Stimulated activated CD4-positive, alpha-beta T cell treated with anti-CD3 and anti-CD28 coated beads, Interleukin-15, amount 100 ng/mL, for 24 hours (primary cell): ENCODE measurements at places on chromosomes 1 and 21.

DNA sequence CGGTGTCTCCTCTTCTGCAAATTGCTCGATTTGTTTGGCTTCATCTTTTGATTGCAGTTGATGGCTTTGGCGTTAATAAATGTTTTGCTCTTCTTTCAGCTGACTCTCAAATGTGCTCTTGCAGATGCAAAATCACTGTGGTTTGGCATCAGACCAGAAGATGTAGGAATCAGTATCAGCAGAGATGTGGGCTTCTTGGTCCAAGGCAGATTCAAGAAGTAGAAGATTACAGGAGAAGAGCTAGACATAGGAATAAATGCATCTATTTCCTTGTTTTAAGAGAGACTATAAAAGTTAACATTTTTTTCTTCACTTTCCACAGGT, 59.8 kb upstream of the BACH1 start:
- no peak for DNase-seq

DNA sequence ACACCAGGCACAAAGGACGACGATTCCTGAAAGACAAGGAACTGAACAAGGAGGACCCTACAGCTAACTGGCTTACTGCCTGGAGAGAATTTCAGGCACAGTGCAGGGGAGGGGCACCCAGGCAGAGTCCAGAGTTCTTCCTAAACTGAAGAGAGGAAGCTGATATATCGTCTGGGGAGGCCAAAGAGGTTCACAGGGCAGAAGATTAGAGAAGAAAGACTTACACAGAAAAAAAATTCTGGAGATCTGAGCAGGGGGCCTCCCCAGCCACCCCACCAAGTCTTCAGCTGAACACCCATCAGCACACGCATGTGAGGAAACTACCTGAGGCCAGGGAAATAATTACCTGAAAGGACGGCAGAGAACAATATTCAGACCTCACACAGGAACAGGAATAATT, 24.6 kb downstream of the SORT1 start:
- no peak for DNase-seq

GRCh38 chr1:27300341-27301051, 21.5 kb upstream of the TMEM222 start:
- DNase-seq: peak; percentile 78

- DNase-seq: no peak
These were observed 4.3 kb upstream of the SLC35D1 start for GRCh38 chr1:67058242-67058641.

DNA sequence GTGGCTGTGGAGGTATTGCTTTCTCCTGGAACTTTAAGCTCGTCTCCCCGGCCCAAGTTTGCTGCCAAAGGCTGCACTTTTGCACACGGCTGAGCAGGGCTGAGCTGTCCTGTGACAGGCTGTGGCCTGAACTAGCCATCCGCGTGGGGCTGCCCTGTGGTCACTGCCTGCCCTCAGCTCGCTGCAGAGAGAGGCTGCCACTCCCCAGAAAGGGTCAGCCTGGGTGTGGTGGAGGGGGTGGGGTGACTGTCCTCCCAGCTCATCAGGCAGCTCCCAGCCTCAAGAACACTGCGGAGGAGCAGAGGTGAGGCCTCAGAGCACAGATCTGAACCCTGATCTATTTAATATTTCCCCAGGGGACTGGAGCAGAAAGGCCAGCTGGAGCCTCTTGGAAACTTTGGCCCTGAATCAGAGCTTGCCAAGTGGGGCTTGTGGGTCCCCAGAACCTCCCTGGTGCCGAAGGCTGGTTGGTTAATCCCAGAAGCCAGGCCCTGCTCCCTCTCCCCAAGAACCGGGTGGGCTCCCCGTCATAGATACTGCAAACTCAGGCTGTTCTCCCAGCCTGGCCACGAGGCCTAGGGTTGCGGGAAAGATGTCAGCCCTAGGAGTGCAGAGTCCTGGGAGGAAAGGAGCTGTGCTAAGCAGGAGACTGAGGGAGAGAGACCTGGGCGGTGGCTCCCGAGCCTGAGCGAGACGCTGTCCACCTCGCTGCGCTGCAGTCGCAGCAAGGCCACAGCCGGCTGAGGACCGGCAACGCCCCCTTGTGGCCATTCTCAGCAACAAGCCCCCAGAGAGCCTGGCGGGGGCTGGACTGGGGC, 125.1 kb upstream of the IPO9 start:
- DNase-seq: peak; percentile 81

GRCh38 chr1:156544592-156545102, 27.7 kb downstream of the IQGAP3 start:
- no peak for DNase-seq

- DNase-seq: no peak
These were observed 524 bp downstream of the LRRC38 start for GRCh38 chr1:13513063-13513894.

DNA sequence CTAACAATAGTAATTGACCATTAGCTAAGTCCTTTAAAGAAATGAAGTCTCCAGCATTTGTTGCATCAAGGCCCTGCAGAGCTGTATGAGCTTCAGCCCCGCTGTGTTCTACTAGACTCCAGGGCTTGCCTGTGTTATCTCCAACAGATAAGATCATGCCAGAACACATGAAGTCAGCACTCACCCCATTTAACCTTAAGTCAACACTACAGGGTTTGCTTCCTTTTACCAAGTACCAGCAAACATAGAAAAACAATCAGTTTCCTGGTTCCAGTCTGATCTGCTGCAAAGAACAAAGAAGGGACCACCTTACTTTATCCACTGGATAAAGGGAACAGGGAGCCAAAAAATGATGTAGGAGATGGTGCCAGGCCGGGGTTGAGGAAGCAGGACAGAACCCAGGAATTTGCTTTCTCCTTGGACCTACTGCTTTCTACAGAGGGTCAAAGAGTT, 41.3 kb upstream of the ENAH start:
- DNase-seq: no peak

- DNase-seq: no peak
These were observed 31.5 kb upstream of the DNASE2B start for GRCh38 chr1:84366786-84367185.

GRCh38 chr1:54289712-54290233, 89.8 kb downstream of the MRPL37 start:
- DNase-seq: no peak

- no peak for DNase-seq
These were observed 18.5 kb upstream of the LYPLAL1 start for GRCh38 chr1:219155135-219155534.

DNA sequence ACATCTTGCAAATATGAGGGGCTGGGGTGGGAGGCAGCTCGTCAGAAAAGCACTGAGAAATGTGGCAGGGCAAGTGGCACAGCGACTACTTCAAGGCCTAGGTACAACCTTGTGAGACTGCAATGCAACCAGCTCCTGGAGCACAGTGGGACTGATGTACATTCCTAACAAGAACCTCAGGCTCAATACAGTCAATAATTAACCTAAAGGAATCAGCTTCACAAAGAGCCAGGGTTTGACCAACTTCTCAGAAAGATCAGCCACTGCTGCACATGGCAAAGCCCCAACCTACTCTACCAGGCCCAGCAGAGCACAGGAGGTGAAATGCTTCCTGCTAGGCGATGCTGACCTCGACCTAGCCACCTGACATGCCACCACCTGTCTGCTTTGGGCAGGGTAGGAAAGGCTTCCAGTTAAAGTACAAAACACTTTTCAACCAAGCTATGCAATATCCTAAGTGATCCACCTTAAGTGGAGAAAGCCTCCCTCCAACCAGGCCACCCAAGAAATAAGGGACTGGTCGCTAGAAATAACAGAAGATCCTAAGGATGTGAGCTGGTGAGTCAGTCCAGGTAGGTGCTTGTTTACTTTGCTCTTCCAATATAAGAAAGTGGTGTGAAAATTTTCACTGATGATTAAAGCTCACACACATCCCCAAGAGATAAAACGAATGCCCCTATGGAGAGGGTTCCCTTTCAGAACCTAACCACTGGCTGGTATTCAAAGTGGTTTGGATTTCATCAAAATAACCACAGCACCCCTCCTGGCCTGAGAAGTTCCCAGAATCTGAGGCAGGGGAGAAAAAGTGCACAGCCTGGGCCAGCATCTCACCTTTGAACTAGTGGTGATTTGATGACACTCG, 2.1 kb downstream of the RIPK4 start:
- DNase-seq: no peak

DNA sequence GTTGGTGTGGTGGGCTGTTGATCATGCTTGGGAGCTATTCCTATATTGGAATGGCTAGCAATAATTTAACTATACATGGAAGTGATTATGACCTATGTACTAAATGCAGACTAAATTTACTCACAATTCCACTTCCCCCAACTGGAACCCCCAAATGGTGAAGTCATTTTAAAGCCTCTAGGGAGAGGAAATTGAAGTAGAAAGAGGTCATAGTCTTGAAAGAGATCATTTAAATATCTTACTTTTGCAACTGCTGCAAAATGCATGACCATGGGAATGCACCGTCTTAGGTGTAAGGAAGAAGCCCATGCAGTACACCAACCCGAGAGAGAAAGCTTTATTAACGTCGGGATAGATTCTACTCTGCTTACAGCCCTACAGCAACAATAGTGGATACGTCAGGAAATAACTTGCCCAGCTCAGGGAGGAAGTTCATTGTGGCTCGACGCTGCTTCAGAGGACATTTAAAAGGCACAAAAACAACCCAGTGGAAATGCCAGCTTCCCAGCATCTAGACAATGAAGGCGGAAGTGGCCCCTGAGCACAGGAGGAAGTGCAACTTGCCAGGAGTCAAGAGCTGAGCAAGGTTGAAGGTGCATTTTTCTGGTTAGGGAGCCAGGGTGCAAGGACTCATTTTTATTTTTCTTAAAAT, 26.5 kb downstream of the CYYR1 start:
- DNase-seq: no peak

- DNase-seq: no peak
These were observed 60.5 kb downstream of the KLHDC7A start for GRCh38 chr1:18541046-18541795.

GRCh38 chr1:113459279-113459678, 69.0 kb downstream of the MAGI3 start:
- no peak for DNase-seq

DNA sequence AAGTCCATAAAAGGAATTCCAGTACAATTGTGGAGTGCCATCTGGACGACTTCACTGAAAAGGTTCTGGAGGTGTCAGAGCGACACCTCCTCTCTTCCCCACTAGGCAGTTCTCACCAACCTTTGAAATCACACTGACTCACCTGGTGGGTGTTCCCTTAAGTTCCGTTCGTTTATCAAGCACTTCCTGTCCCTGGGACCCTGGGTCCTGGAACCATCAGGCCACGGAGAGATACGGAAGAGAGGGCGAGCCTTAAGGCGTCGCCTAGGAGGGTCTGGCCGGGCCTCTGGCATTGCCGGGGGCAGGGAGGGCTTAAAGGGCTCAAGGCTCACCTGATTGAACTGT, 317 bp downstream of the SPAG17 start:
- no peak for DNase-seq

DNA sequence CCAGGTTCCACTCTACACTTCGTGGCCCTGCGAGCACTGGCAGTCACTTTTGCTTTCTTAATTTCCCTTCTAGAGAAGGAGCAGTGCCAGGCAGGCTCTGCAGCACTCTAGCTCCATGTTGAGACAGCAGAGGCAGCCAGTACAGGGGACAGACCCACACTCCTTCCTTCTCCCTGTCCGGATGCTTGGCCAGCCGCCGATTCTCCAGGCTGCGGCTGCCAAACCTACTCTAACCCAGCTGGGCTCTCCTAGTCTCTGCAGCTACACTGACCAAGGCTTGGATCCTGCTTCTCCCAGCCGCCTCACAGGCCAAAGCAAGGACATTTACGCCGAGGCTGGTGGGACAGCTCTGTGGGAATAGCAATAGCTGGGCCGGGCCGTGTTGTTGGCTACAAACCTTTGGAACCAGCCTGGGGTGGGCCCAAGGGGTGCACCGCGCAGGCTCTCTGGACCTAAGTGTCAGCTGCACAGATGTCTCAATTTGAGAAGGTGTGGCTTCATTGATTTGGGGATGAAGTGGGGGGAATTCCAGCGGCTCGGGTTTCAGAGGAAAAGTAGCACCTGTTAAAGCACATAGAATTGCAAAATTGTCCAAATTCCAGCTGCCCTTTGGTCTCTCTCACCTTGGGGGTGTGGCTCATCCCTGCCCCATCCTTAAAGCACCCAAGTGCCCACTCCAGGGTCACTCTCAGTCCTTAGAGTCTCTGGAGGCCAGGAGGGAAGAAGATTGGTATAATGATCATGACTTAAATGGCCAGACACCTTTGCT, 3.2 kb downstream of the BARHL2 start:
- DNase-seq: no peak

DNA sequence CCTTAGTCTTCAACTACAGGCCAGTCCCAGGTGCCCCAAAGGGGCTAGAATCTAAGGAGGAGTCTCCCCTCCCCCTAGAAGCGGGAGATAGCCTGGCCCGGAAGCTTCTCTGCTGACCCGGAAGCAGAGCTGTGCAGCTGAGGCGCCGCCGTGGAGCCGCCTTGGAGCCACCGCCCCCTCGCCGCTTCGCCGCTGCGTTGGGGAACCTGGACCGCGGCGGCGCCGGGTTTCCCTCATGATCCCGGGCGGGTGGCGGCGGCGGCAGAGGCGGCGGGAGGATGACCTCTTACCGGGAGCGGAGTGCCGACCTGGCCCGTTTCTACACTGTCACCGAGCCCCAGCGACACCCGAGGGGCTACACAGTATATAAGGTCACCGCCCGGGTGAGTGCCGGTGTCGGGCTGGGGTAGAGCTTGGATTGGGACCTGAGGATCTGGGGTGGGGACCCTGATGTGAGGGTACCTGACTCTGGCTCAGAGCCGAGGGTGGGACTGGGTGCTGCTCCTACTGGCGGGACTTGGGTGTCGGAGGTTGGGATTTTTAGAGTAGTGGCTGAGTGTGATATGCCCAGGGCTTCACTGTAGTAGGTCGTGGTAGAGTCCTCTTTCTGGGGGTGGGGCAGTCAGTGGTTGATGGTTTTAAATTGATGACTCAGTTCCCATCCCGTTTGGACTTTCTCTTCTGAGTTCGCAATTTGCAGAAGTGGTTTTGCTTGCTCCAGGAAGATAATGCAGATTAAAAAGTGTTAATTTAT, at the start of gene RPS6KC1:
Gene RPS6KC1, plus strand, starts transcription at position 115 of the 754 bp plus-strand sequence. Its CDS starts 164 bp downstream, at position 279.
- DNase-seq: peak; percentile 91

DNA sequence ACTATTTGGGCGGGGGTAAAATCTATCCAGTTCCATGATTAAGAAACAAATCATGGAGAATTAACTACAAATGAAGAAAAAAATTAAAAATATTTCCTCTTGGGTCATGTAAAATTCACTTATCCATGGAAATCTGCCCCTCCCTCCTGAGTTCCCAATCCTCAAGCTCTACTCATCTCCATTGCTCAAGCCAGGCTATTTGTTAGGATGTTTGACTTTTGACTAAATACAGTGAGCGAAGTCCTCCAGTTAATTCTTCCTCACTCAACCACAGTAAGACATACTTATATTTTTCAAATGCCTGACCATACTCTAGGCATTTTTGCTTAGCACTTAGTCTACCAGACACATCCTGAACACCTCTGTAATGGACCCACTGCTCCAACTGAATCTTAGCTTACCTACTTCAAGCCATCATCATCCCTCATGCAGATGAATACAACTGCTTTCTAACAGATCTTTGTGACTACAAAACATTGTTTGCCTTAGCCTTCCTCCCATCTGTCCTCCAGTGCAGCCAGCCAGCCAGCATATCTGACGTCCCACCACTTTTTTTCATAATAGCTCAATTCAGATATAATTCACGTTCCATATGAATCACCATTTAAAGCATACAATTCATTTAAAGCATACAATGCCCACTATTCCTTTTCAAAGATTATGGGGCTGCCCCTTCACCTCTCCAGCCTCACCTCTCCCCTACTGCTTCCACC, 154.2 kb downstream of the RERE start:
- DNase-seq: no peak
